Left kidney (tissue), 8 donors: ENCODE measurements at places on chromosomes 2 and 18.

DNA sequence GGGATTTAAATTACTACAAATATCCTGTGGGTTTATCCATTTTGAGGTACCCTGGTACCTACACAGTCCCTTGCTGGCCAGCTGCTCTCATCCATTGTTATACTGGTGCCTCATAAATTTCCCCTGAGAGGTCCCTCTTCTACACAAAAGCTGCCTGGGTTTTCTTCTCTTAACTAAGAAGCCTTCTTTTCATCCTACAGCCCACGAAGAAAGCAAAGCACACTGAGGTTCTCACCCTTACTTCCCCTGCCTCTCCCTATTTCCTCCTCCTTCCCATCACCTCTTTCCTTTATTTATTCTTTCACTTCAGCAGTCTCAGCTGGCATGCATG, 154.9 kb downstream of the CSRNP3 start:
- DNase-seq = no peak

GRCh38 chr2:149049142-149049541, 10.6 kb downstream of the LYPD6B start:
- no peak for DNase-seq

DNA sequence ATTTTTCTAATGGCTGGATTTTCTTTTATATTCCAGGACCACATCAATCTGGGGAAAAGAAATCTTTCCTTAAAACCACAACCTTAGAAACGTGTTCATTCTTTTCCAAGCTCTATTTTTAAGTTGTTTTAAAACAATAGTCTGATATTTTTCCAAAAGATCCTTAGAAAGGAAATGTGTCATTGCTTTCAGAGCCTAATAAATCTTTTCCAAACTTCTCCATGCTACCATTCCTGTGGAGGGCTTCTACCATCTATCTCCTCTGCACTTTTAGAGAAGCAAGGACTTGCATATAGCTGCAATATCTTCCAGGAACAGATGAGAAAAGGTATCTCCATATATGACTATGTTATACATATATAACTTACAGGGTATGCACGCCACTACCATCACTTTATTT, 21.2 kb downstream of the WDFY1 start:
- DNase-seq = no peak

GRCh38 chr2:197079414-197079813, 152.9 kb upstream of the PGAP1 start:
- no peak for DNase-seq

- no peak for DNase-seq
Measured at GRCh38 chr18:73711256-73711655, 436.4 kb downstream of the FBXO15 start.

DNA sequence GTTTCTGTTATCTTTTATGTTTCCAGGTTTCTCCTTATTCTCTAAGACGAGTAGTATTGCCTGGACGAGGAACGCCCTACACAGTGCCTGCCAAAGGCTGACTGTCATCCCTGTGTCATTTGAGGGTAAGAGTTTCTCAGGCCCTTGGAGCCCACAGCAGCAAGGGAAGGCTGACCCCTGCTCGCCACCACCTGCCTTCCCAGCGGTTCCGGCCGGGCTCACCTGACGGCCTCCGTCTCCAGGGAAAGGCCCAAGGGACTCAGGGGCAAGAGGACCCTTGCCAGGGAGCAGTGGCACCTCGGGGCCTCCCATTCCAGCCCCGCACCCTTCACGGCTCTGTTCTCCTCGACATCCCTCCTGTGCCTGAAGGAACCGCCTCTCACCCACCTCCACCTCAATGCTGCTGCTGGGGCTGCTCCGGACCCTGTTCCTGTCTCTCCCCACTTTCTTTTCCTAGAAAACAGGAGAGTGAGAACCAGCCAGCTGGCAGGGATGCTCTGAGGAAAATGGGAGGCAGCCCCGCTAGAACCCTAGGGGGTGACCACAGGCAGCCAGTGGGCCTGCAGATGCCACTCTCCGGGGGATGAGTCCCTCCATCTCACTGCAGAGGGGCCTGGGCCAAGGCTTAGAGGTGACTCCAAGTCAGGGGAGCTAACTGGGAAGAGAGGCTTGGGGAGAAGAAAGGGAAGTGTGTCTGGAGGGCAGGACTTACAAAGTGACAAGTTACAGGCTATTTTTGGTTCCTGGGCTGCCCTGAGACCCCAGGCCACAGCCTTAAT, 1.9 kb downstream of the LIMS2 start:
- no peak for DNase-seq

GRCh38 chr2:46018773-46019591, 278.2 kb upstream of the EPAS1 start:
- no peak for DNase-seq
